ENCODE measurements at places on chromosomes 1 and 21.
A peak's percentile ranks its signal among the peaks of the same experiment; 100 is the strongest.

- DNase-seq: no peak
Measured at GRCh38 chr1:68210027-68210426, 22.3 kb downstream of the WLS start.

GRCh38 chr1:231918239-231919015 is 291.8 kb downstream of the DISC1 start:
- peak; percentile 56 for DNase-seq

DNA sequence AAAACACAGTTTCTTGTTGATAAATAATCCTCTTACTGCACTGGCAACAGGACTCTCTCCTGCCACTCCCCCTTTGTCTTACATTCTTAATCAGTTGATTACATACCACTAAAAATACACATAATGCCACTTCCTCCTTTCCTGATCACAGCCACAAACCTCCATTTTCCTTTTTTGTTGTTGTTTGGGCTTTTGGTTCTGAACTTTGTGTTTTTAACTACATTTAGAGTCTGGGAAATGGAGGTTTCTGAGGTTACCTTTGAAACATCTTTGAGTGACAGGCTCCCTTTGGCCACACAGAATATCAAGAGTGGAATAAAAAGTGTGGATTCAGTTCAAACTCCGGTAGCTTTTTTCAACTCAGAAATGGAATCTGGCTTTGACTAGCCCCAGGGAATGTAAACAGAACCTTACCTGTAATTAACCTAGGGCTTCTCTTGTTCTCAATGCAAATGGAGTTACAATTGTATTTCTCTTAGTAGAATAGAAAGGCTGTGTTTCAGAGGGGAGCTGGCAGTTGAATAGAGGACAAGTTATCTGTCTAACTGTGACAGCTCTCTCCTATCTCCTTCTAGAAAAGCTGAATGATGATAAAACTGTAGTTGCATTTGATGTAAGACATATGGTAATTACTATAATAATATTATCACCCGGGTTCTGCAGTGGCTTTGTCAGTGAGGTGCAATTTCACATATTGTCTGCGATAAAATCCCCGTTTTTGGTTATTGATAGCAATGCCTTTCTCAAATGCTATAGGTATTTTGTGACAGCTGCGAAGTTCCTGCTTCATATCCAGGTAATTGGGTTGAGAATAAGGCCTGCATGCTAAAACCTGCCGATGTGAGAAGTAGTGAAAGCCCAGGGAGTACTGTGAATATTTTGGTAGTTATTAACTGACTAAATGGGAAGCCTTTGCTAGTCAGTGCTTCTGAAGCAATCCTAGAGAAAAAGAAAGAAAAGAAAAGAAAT is 66.9 kb downstream of the ST6GALNAC5 start:
- no peak for DNase-seq

GRCh38 chr1:151534662-151535278 is 5.3 kb upstream of the TUFT1 start:
- DNase-seq: peak; percentile 85

DNA sequence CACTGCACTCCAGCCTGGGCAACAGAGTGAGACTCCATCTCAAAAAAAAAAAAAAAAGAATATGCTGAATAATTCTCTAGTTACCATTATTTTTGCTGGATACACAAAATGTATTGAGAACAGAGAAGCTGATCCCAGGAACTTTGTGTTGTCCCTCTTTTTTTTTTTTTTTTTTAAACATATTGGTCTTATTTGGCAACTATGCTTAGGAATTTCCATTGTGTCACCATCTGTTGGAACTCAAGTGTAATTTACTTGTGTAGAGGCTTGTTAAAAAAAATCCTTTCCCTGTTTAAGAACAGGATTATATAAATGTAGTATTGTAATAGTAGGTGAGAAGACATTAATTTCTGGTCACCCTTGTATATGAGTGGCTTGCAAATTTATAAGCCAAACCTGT is 28.6 kb downstream of the CAMSAP2 start:
- DNase-seq: no peak

GRCh38 chr1:100719490-100719889 is at the start of gene VCAM1:
VCAM1 (plus strand) TSS chr1:100719742; CDS start chr1:100719861, 119 bp downstream.
- DNase-seq: no peak

GRCh38 chr1:8477166-8477982 is 159.5 kb downstream of the SLC45A1 start:
- DNase-seq: peak; percentile 39

GRCh38 chr1:234206651-234207284 is 166.5 kb upstream of the COA6 start:
- no peak for DNase-seq

DNA sequence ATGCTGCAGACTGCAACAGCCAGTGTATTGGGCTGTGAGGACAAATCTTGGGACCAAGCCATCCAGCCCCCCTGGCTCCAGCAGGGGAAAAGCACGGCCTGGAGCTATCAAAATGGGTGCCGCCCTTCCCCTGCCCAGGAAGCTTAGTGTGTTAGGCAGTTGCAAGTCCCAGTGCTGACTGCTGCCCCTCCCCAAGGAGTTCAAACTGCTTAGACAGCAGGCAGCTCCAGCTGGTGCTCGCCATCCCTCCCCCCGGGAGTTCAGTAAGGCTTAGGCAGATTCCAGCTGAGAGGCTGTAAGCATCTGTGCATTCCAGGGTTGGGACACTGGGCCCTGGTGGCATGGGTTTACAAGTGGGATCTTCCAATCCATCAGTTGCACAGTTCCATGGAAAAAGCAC is 579.6 kb upstream of the NR5A2 start:
- DNase-seq: no peak

DNA sequence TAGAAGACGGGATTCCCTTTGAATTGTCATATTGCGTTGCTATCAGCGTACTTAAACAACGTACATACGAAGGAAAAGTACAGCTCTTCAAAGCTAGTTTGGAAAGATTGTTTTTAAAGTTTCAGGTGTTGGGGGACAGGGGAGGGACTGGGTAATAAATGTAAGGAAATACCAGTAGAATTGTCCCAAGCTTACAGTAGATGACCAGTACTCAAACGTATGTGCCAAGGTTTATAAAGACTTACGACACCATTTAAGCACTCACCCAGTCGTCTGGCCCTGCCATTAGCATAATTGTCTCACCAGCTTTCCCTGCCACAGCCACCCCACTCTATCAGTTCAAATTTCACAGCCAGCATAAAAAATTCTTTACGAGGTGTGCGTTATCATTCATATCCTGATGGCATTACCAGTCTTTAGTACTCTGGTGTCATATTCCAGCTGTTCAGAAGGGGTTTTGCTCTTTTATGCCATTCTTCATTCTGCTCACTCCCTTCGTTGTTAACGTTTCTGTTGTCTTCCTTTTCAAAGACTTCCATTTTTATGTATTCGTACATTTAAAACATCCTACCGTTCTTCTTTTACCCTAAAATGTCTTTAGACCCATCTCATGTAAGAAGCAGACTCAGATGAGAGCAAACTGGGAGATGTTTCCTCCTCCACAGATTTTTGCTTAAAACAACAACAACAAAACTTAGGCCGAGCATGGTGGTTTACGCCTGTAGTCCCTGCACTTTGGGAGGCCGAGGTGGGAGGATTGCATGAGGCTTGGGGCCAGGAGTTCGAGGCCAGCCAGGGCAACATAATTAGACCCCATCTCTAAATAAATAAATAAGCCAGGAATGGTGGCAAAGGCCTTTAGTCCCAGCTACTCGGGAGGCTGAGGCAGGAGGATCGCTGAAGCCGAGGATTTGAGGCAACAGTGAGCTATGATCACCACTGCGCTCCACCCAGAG is 1.0 kb upstream of the HP1BP3 start:
- DNase-seq: no peak

GRCh38 chr1:37043101-37043500 is 8.8 kb upstream of the GRIK3 start:
- no peak for DNase-seq

GRCh38 chr1:89098857-89099256 is 27.1 kb downstream of the GBP2 start:
- DNase-seq: no peak

- DNase-seq: no peak
Measured at GRCh38 chr1:38039331-38040088, 7.1 kb downstream of the POU3F1 start.

DNA sequence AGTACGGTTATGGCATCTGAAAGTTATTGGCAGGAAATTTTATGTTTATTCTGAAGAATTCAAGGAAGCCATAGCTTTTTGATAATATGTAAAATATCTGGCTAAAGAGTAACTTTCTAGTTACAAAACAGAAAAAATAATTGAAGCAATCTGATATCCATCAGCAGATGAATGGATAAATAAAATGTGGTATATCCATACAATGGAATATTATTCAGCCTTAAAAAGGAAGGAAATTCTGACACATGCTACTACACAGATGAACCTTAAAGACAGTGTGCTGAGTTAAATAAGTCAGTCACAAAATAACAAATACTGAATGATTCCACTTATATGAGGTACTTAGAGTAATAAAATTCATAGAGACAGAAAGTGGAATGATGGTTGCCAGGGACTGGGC is 25.0 kb upstream of the HIVEP3 start:
- DNase-seq: no peak

DNA sequence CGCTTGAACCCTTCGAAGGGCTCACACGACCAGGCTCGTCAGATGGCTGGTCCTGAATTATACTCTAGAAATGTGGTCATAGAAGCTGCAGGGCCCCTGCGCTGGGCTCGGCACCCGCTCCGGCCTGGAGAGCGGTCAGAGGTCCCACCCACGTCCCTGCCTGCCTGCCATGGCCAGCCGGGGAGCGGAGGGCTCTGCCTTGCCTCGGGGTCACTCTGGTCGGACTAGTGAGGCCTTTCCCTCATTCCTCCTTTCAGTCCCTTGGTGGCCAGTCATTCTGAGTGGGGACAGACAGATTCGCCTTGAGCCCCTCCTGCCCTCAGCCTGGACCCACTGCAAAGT is 529 bp upstream of the MARCKSL1 start:
- no peak for DNase-seq

DNA sequence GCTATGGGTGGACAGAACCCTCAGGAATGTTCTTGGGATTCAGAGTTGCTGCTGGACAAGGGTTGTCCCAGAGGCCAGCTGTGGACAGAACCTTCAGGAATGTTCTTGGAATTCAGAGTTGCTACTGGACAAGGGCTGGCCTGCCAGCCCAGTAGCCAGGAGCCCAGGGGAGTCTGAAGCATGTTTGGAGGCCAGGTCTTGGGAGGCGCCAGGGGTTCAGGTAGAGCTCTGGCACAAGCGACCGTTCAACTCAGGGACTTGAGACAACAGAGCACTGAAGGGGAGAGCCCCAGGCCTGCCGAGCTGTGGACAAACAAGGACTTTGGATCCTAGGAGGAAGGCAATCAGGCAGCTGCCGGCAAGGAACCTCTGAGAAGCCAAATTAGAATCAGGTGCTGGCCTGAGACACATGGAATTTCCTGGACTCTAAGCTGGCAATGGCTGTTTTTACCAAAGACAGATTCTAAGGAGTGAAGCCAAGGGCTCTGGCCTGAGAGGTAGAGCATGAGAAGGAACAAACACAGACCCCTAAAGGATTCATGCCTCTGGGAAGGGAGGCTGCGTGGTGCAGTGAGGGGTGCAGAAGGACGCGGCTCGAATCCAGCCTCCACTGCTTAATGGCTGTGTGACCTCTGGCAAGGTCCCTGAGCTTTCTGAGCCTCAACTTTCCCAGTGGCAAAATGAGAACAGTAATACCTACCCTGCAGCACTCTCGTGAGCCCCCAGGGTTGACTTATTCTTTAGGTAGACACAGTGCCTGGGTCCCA is 13.4 kb downstream of the PLA2G5 start:
- DNase-seq: no peak

GRCh38 chr1:99544328-99544727 is 101.6 kb upstream of the PALMD start:
- no peak for DNase-seq

- peak; percentile 1 for DNase-seq
Measured at GRCh38 chr1:29802181-29803068, 566.1 kb downstream of the PTPRU start.

All from activated CD8-positive, alpha-beta T cell treated with anti-CD3 and anti-CD28 coated beads, Interleukin-2, amount 10 ng/mL, durations not matched to agents 7 days and 5 days (primary cell).